KBM-7 (cell line): ENCODE measurements at places on chromosomes 2 and 18.

GRCh38 chr2:26008851-26009566 lies 24.9 kb upstream of the RAB10 start:
- peak; percentile 95 for DNase-seq

DNA sequence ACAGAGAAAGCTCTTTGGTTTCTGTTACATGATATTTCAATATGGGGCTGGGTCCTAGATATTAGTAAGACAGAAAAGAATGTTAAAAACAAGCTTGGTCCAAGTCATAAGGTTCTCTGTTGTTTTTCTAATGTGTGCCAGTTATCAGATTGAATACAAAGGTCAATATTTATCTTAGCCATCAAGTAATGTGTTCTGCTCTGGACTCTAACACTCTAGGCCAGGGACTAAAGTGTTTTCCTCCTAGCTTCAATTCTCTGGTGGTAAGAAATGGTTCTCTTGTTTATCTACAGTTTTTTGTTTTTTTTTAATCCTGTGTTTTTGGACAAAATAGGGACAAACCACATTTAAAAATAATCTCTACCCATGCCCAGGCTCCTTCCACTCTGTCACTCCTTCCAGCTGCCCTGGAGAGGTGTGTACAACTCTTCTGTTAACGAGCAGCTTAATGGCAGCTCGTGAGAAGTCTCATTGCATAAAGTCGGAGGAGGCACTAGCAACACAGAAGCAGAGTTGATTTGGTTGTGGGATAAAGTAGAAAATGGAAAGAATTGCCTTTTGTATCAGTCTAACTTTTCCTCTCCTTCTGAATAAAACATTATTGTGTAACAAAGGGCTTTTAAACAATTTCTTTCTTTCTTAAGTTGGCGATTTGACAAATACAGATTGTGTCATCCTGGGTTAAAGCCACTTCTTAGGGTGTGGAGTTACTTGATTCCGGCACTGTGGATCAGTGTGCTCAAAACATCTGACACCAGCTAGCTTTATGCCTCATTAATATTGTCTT lies 8.0 kb upstream of the SESTD1 start:
- DNase-seq: no peak

- DNase-seq: no peak
Observed at GRCh38 chr2:240430595-240430994, 4.9 kb upstream of the GPC1 start.

- peak; percentile 43 for DNase-seq
Observed at GRCh38 chr18:8754995-8755960, 49.9 kb downstream of the MTCL1 start.

- DNase-seq: no peak
Observed at GRCh38 chr2:224031358-224031970, 7.6 kb downstream of the SERPINE2 start.

DNA sequence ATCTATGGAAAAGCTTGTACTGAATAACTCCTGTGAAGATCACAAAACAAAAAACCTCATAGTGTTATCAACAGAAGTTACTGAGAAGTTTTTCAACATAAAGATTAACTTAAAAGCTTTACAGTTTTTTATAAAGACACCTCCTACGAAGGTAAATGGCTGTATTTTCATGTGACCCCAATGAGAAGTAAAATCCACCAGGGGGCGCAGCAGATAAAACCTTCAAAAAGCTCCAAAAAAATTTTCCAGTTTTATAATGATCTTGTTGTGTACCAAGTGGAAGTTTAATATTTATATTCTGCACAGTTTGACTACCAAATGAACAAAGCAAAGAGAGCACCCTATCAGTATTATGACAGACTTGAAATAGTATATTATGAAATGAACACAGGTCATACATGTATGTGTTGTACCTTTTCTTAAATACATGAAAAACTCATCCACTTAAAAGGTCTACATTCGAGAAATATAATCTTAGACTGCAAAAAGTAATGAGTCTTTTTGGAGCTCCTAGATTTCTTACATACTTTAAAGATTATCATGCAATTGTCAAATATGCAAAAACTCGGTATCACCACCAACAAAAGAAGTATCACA lies 38.5 kb downstream of the PNO1 start:
- peak; percentile 66 for DNase-seq

- no peak for DNase-seq
Observed at GRCh38 chr18:56945171-56946083, 201.5 kb upstream of the BOD1L2 start.

DNA sequence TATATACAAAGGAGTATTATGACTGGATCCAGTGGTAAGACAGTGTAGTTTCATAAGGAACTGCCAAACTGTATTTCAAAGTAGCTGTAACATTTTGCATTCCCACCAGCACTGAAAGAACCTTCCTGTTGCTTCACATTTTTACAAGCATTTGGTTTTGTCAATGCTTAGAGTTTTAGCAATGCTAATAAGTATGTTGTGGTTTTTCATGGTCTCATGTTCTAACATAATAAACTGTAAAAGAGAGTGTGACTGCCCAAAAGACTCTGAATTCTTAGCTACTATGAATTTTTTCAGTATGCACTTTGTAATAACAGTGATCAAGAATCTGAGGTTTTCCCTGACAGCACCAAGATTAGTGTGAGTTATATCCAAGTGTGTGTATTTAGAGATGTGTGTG lies 604.2 kb downstream of the XIRP2 start:
- no peak for DNase-seq
